ENCODE measurements at places on chromosomes 5 and 9.

DNA sequence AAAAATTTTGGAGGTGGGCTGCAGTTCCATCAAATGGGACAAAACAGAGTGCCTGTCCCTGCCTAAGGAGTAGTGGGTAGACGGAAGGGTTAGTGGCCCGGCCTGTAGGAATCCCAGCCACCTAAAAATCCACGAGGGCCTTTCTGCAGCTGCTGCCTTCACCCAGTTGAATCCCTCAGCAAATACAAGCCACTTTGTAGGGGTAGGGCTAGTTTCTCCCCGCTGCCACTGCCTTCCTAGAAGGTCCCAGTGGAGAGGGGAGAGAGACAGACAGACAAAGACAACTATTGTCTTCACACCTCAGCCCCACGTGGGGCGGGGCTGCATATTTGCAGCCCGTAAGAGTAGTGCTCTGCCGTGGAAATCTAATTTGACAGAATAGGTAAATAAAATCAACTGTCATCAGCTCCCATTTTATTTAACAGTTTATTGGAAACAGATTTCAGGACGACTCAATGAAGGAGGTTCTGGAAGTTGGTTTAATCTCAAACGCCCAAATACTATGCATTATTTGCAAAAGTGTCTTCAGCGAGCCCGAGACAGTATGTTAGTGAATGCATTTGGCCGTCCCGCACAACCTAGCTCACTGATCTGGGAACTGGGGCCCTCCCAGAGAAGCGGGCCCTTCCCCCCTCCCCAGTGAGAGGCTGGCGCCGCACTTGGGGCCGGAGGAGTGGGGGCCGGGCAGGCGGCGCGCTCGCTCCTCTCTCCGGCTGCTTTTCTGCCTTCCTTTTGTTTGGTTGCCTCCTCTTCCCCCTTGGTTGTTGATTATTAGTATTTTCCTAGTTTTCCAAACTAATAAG, 67.6 kb upstream of the TBCA start:
- no peak for DNase-seq

DNA sequence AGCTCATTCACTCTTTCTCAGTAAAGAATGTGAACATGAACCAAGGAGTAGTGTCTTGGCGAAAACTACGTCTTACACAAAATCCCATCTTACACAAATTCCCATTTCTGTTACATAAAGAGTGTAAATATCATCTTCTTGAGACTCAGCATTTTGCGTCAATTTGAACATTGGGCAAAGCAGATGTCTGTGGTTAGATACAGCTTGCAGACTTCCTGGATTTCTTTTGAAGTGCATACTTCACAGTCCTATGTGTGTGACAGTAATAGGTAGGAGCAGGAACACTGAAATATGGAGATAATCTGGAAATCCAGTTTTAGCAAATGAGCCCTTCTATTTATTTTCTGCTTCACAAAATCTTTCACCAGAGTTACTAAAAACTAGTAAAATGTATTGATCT, 58.8 kb downstream of the C6 start:
- DNase-seq: no peak

DNA sequence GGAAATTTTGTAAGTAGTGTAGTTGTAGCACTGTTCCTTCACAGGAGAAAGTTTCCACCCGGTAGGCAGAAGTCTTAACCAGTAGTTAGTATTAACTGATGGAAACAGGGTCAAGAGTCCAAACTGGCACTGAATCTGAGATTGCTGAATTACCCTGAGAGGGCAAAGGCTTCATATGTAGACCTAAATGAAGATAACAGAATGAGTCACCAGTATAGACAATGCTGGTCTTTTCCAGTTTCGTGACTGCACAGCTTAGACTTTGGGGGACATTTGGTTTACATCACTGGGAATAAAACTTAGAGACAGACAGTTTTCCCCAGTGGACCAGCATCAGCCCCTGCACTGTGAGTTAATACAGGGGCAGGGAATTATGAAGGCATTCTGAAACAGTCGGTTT, 60.5 kb downstream of the PCSK5 start:
- DNase-seq: peak; percentile 96

DNA sequence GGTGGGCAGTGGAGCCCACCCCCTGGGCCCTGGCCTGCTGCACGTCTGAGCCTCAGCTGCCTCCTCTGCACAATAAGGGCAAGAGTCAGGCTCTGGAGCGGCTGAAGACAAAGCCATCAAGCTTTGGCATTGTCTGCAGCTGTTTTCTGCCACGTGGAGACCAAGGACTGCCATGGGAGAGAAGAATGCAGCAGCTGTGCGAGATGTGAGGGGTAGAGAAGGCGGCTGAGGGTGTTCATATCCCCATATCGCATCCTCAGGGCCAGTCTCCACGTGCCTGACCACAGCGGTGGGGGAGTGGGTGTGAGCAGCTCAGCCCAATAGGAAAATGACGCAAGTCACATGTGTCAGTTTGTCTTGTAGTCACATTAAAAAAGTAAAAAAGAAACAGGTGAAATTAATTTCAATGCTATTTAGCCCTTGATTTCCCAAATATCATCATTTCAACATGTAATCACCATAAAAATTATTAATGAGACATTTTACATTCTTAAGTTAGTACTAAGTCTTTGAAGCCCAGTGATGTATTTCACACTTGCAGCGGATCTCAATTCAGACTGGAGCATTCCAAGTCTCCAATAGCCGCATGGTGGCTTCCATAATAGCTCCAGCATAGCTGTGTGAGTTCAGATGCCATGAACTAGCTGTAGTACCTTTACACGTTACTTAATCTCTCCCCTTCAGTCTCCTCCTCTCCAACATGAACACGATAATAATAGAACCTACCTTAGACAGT, 6.6 kb downstream of the C1QTNF2 start:
- no peak for DNase-seq

- DNase-seq: peak; percentile 29
Observed at GRCh38 chr9:124660341-124660801, 110.7 kb downstream of the NR6A1 start.

DNA sequence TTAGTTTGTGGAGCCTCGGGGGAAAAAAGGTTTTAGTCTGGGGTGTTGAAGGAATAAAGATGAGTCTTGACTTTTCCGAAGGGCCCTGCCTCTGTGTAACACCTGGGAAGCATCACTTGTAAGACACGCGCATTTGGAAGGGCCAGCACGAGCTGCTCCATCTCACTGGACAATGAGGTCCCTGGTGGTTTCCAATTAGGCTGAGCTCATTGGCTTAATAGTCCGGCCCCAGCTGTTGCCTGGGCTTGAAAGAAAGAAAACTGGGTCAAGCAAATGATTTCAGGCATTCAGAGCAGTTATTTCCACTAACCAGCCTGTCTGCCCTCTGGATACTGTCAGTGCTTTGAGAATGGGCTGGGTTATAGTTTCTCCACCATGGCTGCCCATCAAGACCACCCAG, 64.5 kb downstream of the NSUN2 start:
- DNase-seq: no peak

- no peak for DNase-seq
Observed at GRCh38 chr5:120545951-120546350, 81.9 kb downstream of the PRR16 start.

DNA sequence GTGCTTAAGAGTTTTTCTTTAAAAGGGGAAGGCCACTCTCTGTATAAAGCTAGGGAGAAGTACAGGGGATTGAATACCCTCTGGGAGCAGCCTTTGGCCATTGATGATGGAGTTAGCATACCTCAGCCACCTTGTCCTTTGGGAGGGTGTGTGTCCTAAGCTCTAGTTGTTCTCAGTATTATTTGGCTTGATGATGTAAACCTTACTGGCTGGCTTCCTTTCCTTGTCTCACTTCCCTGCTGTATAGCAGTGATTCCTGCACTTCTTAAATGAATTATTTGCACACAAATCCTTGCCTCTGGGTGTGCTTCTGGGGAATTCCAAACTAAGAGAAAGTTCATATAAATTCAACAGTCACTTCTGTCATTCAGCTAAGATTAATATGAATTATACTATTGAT, 234.9 kb upstream of the RIOK2 start:
- DNase-seq: no peak

GRCh38 chr5:81303563-81303962, 2.2 kb downstream of the ZCCHC9 start:
- DNase-seq: no peak

DNA sequence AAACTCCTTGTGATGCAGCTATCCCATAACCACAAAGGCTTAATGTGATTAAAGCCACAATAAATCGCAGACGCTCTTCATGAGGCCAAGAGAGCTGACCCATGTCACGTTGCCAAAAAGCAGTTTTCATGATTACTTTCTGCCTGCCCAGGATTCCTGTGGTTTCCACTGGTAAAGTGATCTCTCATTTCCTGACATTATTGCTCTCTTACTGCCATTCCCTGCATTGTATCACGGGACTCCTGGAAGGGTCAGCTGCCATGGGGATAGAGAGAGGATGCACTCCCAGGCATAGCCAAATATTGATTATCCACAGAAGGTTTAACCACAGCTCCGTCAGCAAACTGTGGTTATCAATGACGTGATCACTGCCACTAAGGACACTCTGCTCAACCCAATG, 103.8 kb upstream of the SLC1A3 start:
- no peak for DNase-seq

DNA sequence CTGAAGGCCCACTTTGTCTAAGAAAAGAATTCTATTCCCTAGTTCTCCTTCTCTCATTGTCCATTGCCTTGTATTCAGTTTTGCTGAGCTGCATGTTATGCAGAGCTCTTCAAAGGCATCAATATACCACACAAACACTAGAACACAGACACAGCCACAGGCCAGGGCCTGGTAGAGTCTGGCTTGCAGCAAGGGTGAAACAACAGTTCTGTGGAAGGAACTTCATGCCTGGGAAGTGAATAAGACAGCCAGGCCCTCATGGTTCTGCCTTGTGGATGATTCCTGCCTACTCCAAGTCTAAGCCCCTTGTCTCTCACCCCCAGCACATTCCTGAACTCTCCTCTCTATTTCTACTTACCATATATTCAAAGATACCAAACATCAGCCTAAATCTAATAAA, 30.8 kb downstream of the KLHL3 start:
- DNase-seq: no peak

DNA sequence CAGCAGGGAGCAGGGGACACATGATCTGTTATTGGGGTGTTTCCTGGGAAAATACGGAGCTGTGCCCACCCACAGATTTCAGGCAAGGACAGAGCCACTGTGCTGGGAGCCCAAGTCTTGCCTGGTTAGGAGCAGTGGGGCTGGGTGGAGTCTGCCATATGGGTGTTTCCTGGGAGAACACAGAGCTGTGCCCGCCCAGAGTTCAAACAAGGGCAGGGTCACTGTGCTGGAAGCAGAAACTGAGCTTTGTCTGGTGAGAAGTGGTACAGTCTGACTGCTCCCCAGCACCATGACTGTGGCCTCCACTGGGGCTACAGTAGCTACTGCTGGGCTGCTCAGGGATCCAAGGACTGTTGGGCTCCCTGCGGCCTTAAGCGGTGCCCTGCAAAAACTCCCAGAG, 135.5 kb downstream of the MCTP1 start:
- DNase-seq: no peak

DNA sequence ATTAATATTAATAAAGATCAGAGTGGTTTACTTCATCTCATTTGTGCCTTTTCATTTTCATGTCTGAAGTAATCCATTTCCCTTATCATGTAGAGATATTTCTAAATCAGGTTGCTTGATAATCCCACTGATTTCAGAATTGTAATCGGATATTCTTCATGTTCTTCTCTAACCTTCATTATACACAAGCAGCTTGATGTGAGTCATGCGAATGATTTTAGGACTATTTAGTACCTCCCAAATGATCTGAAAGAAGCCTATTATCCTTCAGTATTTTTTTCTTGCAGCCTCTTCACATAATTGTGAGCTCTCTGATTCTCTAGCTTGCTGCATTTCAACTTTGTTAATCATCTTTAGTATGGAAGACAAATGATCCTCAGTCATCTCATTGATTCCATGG, 182.0 kb downstream of the GIN1 start:
- no peak for DNase-seq

All from large intestine (tissue), 12 donors.